ENCODE measurements at places on chromosomes 12 and 14.

DNA sequence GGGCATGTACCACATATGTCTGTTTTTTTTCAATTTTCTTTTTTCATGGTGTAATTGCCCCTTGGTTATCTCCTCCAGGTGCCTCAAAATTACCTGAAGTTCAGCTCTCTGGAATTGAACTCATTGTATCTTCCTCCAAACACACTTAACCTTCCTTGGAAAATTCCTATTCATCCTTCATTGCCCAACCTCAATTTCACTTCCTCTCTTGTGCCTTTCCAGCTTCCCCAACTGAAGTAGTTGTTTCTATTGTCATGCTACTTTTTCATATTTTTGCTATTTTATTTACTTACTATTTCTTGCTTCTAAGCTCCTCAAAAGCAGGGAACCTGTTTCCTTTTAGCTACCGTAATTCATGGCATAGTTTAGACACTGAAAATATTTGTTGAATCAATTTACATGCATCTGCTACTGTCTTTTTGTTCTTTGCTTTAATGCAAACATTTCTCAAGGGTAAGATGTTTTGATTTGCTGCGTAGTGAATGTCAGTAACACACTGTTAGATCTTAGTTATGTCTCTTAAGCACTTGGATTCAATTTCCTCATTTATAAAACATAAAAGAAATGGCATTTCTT is 37.0 kb upstream of the STXBP6 start:
- no peak for DNase-seq

DNA sequence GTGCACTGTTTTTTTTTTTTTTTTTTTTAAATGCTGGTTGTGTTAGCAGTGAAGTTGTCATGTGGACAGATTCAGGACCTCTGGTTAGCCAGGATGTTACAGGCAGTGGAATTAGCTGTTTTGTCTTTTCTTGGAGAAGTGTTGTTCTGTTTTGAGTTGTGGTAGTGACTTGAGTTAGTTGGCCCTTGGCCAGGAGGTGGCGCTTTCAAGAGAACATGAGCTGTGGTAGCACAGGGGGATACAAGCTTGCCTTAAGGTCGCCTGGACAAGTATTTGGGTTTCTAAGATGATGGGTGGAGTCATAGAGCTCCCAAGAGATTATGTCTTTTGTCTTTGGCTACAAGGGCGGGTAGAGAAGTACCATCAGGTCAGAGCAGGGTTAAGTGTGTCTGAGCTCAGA is 33.3 kb upstream of the CCDC198 start:
- DNase-seq = no peak

DNA sequence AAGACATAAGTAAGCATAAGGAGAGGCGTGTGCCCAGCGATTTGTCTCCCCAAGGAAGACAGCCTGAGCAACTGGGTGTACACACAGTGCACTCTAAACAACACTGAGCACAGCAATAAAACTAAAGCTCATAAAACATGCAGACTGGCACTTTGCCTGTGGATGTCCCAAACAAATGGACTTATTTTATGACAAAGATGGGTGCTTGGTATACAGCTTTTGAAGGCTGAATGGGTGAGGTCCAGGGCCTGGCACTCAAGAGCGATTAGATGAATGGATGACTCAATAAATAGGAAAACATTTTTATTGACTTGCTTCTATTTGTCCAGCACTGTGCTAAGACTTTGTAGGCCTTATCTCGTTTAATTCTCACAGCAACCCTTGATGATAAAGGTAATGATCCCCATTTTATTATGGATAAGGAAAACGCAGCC is 28.5 kb downstream of the LGMN start:
- DNase-seq = no peak

DNA sequence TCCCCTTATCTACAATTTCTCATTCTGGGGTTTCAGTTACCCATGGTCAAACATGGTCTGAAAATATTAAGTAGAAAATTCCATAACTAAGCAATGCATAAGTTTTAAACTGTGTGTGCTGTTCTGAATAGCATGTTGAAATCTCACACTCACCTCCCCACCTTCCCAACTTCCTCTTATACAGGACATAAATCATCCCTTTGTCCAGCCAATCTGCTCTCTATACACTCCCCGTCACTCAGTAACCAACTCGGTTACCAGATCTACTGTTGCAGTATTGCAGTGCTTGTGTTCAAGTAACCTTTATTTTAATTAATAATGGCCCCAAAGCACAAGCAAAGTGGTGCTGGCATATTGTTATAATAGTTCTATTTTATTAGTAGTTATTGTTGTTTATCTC is 420.5 kb downstream of the GXYLT1 start:
- DNase-seq = no peak

DNA sequence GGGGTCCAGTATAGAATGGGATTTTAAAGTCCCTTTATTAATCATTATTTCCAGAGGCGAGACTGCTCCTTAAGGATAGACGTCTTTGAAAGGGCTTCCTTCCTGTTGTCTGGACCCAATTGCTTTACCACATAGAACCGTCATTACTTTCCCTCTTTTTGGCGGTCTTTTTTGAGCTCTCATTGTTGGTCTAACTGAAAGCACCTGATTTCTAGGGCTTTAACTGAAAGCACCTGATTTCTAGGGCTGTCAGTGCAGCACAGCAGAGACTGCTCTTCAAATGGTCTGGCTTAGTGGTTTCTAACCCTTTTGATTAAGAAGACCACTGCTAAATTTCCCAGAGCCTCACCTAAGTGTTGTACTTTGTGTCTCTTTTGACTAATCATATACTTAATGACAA is 95.8 kb downstream of the PRKCH start:
- DNase-seq = no peak

DNA sequence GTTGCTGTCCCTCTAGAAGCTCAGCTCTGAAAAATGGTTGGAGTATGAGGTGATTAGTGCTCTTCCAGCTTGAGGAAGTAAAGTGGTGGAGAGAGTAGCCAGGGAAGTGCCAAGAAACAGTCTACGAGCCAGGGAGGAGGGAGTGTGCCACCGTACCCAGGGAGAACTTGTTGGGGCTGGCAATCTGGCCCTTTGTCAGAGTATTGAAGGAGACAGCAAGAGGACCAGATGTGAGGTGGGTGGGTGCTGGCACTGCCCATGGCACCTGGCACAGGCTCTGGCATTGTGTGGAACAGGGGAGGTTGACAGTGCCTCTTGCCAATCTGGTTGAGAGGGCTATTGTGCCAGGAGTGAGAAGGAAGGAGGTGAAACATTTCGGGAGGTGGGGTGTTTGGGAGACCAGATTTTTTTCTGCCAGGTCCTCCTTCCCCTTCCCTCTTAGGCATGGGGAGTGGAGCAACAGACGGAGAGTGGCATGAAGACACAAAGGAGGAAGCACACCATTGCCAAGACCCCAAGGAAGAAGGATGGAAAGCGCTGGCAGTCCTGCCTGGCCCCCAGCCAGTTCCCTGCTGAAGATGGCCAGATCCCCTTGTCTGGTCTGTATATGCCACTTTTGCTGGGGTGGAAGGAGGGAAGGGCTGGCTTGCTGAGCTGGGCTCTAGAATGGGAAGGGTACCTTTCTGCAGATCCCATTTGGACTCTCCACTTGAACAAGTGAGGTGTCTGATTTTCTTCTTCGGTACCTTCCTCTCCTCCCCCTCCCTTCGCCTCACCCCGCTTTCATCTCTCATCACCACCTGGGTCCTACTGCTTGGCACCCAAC is 37.5 kb downstream of the ZFHX2 start:
- no peak for DNase-seq

- no peak for DNase-seq
These were observed 930.5 kb upstream of the NOVA1 start for GRCh38 chr14:27528328-27528727.

GRCh38 chr12:53594897-53595615 is 31.1 kb downstream of the ATF7 start:
- no peak for DNase-seq

GRCh38 chr14:34874386-34875030 is 652 bp downstream of the BAZ1A start:
- peak; percentile 26 for DNase-seq

- DNase-seq = no peak
These were observed 273.9 kb downstream of the TRHDE start for GRCh38 chr12:72546106-72546505.

- no peak for DNase-seq
These were observed 18.3 kb upstream of the LTA4H start for GRCh38 chr12:96053476-96054243.

DNA sequence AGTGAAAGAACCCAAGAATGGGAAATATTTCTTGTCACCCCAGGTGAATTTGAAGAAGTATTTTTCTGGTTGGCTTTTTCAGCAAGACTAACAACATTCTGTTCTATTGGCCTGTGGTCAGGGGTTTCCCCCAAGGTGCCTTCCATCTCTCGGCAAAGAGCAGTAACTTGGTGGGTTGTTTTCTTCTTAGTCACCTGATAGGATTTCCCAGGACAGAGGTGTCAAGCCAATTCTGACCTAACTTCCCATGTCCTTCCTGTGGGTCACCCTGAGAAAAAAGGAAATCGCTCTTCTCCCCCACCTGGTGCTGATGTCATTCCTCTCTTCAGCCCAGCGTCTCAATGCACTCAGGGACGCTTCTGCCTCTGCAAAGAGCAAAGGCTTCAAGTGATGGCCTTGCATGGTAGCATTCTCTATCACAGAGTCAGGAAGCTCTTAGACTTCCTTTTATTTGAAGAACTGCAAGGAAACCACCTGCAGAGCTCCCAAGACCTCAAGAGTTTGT is 16.1 kb upstream of the IFNG start:
- peak; percentile 40 for DNase-seq

DNA sequence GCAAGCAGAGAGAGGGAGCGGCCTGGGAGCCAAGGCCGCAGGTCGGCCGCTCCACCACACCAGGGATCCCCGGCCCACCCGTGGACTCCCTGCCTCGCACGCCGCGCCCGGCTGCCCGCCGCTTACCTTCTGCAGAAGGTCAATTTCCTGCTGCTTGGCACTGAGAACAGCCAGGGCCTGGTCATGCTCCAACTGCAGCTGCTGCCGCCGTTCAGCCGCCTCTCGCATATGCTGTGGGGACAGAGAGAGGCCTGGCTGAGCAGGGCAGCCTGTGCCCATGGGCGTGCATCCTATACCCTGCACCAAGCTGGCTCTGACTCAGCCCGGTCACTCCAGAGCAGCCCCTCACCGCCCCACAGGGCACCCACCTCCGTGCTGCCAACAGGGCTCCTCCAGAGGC is 141.1 kb downstream of the PIWIL1 start:
- DNase-seq = no peak

GRCh38 chr14:102195446-102195845 is 55.7 kb downstream of the WDR20 start:
- no peak for DNase-seq

- no peak for DNase-seq
These were observed 1.2 kb upstream of the OAS2 start for GRCh38 chr12:112977139-112977538.

DNA sequence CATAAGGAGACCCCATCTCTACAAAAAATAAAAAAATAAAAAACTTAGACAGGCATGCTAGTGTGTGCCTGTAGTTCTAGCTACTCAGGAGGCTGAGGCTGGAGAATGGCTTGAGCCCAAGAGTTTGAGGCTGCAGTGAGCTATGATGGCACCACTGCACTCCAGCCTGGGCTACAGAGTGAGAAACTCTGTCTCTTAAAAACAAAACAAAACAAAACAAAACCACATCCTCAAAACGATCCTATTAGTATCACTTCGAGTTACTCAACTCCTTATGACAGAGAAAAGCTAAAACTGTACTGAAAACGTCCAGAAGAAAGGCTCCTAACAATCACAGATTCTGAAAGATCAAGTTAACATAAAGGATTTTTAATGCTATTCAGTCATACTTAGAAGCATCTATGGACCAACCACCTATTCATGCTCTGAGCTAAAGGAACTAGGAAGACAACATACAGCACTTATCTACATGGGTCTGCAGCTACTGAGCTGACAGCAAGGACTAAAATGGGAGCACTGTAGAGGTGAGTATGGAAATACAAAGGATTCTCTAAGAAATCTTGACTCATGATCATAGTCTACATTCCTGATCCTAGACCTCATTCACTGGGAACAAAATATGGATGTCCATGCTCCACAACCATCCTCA is 75.3 kb upstream of the DUSP6 start:
- DNase-seq = no peak

DNA sequence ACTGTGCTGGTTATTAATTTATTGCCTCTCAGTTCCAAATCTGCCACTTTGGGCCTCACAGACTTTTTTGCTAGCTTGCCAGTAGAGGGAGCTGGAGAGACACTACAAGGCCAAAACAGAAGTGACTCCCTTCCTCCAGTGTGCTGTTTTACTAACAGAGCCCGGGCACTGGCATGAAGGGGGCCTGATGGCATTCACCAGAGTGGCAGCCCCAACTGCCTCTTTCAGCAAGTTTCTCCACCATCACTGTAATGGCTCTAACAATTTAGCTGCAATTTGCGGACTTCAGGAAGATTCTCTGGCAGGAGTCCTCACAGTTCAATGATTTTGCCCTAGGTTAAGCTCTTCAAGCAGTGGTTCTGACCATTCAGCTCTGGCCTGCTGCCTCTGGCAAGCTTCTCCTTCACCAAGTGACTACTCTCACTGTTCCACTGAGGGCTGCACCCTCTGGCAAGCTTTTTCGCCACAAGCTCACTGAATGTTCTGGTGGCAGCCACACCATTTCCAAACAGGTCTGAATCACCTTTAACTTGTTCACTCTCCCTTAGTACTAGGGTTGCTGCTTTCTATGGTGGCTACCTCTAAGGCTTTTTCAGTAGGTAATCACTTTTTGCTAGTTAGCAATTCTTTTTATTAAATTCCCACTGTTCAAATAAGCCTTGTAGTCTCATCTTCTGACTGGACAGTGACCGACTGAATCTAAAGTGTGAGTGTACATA is 104.9 kb downstream of the ZC3H14 start:
- DNase-seq = no peak

GRCh38 chr12:118151755-118152154 is 15.8 kb downstream of the PEBP1 start:
- no peak for DNase-seq

DNA sequence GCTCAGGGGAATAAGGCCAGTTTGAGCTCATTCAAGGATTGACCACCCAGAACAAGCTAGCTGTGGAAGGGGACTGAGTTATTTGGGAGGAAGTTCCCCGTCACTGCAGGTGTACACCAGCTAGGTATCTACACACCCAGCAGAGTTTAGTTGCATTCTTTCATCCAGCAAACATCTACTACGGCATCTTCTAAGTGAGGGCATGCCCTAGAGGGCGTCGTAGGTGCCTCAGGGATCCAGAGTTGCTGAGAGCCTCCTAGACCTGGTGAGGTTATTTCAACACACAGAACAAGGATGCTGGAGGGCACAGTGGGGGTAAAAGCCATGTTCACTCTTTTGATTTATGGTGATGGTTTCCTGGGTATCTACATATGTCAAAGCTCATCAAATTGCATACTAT is 149.6 kb downstream of the KSR2 start:
- DNase-seq = no peak

- DNase-seq = no peak
These were observed 39.1 kb downstream of the SPATA7 start for GRCh38 chr14:88424573-88424972.

GRCh38 chr14:93454224-93454623 is 23.5 kb downstream of the UNC79 start:
- no peak for DNase-seq
